Right cardiac atrium (tissue), 5 donors: ENCODE measurements at places on chromosomes 5 and 9. TPM values are rescaled to one million over a fixed set of nuclear protein-coding genes. Genes with fewer than 3 reads are reported as not detected.

Gene MEGF9
- total RNA-seq, result 15.1 TPM

Gene DOCK8
- 8.9 TPM for total RNA-seq

Gene CD180
- total RNA-seq, result 1.3 TPM

Gene IL7R
- total RNA-seq, result 1.9 TPM

Gene WWC1
- total RNA-seq, result 1.7 TPM

Gene FOXD1
- not detected for total RNA-seq

Gene OR1J2
- not detected for total RNA-seq

Gene CMYA5
- 884 TPM for total RNA-seq

Gene SLCO6A1
- total RNA-seq, result not detected

Gene PRDM9
- total RNA-seq, result not detected

Gene ADAMTS2
- 14.7 TPM for total RNA-seq

Gene EPB41L4A
- 27.4 TPM for total RNA-seq

Gene ZNF883
- total RNA-seq, result 6.3 TPM

Gene MYMK
- not detected for total RNA-seq

Gene SLIT3
- 109 TPM for total RNA-seq

Gene PCDHB6
- 0.42 TPM for total RNA-seq

Gene FCN1
- total RNA-seq, result 1.4 TPM

Gene SERF1A
- 1.7 TPM for total RNA-seq

Gene PCA3
- not detected for total RNA-seq

Gene MSX2
- 2.5 TPM for total RNA-seq

Gene SHOC1
- total RNA-seq, result not detected

Gene GRIA1
- 0.42 TPM for total RNA-seq

Gene PPP2R2B
- 3.5 TPM for total RNA-seq

Gene C8G
- total RNA-seq, result 1.0 TPM

Gene LHX3
- total RNA-seq, result not detected

Gene CDKN2A
- total RNA-seq, result not detected

Gene SYNPO
- 675 TPM for total RNA-seq

Gene SOX30
- total RNA-seq, result 0.25 TPM

Gene SOHLH1
- total RNA-seq, result not detected

Gene DND1
- total RNA-seq, result 0.41 TPM

Gene IFNA21
- total RNA-seq, result not detected

Gene SAPCD2
- total RNA-seq, result 0.41 TPM

Gene TSSK1B
- total RNA-seq, result 0.09 TPM

Gene MOB3B
- 2.0 TPM for total RNA-seq

Gene FOXI1
- total RNA-seq, result not detected
